ENCODE measurements at places on chromosomes 4 and X.

DNA sequence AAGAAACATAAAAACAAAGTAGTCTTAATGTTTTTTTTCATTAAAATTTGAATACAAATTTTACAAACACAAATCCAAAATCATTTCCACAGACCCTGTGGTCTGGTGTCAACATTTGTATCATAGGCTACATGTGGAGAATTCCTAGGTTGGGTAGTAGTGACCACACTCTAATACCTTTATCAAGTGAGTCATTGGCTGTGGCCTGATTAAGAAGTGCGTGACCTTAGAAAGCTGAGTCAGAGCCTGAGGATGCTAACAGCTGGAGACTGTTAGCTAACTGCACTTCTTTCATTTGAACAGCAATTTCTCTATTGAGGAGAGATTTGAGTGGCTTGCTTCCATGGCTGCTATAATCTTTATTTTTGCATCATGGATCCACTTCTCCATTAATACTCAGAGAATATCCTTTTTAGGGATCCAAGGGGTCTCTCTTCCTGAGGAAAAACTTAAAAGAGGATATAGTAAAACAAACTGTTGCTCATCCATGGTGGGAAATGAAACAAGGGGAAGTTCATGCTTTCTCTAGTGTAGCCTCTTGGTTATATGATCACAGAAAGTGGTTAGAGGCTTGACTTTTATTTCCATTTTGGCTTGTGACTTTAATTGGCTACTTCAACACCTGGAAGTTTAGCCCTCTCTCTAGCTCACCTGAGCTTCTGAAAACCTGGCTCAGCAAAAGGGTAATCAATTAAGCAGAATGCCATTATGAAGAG, 335.8 kb downstream of the PABPC4L start:
- no peak for DNase-seq

- DNase-seq, result no peak
Observed at GRCh38 chr4:82645936-82646565, 84.3 kb upstream of the TMEM150C start.

DNA sequence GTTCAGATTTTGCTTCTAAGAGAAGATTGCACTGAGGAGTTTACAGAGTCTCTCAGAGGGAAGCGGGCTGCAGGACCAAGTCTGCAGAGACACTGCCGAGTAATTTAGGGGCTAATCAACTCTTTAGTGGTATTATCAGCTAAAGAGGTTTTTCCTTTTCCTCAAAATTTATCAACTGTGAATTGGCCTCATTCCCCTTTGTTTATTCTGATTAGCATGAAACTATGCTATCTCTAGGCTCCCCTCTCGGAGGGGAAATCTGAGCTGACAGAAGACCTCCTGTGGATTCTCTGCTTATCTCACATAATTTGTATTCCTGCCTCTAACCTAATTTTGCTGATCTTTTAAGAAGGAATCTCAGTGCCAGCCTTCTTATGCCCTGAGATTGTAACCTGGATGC, 201.0 kb downstream of the DCTD start:
- DNase-seq, result no peak

DNA sequence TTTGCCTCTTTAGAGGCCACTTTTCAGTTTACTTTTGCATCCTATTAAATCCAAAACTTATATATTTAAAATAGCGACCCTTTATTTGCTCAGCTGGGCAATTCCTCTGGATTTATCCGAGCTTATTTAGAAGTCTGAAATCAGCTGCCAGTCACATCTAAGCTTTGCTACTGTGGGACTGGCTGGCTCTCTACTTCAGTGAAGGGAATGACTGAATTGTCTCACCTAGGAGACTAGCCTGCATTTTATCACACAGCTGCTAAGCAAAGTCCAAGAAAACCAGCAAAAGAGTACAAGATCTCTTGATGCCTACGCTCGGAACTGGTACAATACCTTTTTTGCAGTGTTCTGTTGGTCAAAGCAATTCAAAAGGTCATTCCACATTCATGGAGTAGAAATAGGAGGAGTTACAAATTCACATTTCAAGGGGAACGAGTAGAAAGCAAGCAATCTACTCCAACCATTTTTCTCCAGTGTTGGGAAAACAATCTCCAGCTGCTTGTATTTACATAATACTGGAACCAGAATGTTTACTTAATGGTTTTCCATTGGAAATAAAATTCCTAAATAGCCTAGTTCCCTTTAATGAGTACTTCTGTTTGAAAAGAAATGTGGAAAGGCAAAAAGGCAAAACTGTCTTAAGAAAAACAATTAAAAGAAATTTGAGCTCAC, 160.2 kb downstream of the MAGEB5 start:
- no peak for DNase-seq

- no peak for DNase-seq
Observed at GRCh38 chr4:103443324-103443723, 245.2 kb upstream of the CENPE start.

DNA sequence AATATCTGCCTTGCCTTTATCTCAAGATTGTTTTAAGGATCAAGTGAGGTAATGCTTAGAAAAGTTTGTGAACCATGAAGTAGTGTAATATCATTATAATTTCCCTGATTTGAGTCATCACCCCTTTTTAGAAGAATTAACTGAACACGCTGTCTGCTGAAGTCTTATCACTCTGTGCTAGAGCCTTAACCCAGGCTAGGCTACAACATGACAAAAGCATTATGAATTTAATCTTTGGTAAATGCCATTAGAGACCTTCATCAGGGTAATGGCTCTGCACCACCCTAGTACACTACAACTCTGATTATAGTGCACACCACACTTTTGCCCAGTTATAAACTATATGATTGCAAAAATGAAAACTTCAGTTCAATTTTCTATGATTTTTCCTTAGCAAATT, 118.3 kb downstream of the ADGRL3 start:
- no peak for DNase-seq

DNA sequence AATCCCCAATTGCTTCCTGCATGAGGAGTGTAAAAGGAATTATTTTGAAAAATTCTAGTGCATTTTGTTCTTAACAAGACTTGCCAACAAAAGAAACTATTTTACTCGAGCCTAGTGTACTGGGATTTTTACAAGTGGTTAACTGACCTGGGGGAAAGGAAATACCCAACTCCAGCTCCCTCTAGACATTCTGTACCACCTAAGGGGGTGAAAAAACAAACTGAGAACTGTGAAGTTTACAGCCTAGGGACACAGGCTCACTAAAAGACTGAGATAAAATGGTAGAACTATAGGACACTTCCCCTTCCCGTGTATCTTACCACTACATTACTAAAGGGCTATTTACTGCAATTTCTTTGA, 2.6 kb upstream of the ADH5 start:
- DNase-seq, result peak; percentile 11

DNA sequence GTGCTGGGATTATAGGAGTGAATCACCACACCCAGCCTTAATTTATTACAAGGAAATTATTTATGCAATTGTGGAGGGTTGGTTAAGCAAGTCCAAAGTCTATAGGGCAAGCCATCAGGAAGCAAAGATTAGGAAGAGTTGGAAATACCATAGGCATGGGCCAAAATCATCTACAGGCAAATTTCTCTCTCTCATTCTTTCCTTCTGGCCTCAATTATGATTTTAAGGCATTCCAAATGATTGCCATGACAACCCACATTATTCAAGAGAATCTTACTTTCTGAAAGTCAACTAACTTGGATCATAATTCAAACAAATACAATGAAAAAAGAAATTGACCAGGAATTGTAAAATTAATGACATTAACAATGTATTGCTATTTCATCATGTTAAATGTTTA, 400.8 kb downstream of the GPM6A start:
- DNase-seq, result no peak

DNA sequence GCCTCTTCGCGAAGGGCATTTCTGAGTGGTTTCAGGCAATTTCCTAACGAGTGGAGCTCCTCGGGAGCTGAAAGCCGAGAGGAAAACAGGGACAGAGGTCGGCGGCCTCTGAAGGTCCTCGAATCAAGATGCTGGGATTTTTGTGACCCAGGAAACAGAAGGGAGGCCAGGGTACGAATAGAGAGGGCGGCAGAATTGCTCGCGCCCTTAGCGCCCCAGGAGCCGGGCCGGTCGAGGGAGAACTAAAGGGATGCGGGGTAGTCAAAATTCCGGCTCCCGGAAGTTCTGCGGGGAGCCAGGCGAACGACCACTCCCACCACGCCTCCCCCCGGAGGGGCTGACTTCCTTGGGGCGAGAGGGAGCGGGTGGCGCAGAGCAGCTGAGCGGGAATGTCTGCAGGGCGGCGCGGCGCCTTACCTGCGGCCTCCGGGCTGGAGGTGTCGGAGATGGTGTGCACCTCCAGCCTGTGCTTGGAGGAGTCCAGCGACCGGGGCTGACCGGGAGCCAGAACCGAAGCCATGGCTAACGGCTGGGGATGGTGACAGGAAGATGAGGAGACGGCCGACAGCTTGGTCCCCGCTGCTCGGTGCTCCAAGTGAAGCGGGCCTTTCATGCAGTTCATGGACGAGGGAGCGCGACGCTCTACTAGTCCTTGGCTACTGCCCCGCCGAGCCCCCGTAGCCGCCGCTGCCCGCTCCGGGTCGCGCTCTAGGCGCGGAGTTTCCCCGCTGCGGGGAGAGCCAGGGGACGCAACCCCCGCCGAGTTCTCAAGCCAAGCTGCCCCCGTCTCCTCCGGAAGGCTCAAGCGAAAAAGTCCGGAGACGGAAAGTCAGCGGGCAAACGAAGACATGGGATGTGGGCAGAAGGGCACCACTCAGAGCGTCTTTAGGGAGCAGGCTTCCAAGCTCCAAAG, 782 bp downstream of the PITX2 start:
- no peak for DNase-seq

DNA sequence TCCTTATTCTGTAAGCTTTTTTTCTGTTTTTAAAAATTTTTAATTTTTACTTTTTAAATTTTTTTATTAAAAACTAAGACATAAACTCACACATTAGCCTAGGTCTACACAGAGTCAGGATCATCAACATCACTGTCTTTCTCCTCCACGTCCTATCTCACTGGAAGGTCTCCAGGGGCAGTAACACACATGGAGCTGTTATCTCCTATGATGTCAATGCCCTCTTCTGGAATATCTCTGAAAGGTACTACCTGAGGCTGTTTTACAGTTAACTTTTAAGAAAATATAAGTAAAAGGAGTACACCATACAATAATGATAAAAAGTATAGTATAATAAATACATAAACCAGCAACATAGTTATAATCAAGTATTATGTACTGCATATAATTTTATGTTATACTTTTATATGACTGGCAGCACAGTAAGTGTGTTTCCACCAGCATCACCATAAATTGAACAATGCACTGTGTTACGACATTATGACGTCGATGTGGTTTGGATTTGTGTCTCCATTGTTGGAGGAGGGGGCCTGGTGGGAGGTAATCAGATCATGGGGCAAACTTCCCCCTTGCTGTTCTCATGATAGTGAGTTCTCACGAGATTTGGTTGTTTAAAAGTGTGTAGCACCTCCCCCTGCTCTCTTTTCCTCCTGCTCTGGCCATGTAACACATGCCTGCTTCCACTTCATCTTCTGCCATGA, 21.3 kb downstream of the IL15 start:
- no peak for DNase-seq

GRCh38 chr4:177001271-177002175, 208.8 kb upstream of the VEGFC start:
- no peak for DNase-seq

DNA sequence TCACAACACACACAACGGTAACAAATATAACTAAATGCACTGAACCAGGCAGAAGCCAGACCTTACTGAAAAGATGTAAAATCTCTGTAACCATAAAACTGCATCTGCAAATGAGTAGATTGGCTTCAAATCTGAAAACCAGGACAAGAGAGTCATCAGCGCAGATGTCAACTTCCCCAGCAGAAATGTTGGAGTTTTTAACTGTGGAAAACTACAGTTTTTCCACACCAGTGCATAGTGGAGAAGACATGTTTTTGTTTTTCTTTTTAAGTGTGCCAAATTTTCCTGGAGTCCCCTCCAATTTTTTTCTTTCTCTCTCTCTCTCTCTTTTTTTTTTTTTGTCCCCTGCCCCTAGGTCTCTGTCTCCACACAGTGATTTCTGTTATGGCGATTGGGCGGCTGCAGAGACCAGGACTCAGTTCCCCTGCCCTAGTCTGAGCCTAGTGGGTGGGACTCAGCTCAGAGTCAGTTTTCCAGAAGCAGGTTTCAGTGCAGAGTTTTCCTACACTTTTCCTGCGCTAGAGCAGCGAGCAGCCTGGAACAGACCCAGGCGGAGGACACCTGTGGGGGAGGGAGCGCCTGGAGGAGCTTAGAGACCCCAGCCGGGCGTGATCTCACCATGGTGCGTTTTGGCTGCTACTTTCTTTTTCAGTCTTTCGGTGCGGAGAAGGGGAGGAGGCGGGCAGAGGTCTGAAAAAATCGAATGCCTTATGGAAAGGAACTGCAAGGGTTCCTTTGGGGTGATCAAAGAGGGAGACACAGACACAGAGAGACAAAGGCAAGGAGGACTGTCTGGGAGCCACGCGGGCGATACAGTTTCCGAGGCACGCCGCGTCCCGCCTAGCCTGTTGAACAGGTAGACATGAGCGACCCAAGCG, at the start of gene GUCY1A1:
TSS of gene GUCY1A1 (plus strand) at position 505 of the 878 bp plus-strand sequence. CDS start 30,020 bp downstream, outside the sequence.
- DNase-seq, result no peak

DNA sequence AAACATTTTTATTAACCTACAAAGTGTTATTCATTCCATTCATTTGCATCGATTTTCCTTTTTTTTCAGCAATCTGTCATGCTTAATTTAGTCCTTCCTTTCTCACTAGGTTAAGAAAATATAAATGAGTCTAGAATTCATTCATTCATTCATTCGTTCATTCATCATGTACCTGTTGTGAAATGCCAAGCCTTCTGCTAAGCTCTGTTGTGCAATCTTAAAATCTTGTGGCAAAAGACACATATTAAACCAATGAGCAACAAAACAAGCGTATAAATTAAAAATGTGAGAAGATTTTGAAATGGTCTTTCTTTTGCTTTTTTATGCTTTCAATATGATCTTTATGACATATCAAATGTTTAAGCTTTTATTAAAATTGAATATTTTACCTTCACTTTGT, 88.6 kb upstream of the MAD2L1 start:
- DNase-seq, result no peak

- no peak for DNase-seq
Observed at GRCh38 chrX:133970076-133970475, 15.3 kb downstream of the GPC3 start.

DNA sequence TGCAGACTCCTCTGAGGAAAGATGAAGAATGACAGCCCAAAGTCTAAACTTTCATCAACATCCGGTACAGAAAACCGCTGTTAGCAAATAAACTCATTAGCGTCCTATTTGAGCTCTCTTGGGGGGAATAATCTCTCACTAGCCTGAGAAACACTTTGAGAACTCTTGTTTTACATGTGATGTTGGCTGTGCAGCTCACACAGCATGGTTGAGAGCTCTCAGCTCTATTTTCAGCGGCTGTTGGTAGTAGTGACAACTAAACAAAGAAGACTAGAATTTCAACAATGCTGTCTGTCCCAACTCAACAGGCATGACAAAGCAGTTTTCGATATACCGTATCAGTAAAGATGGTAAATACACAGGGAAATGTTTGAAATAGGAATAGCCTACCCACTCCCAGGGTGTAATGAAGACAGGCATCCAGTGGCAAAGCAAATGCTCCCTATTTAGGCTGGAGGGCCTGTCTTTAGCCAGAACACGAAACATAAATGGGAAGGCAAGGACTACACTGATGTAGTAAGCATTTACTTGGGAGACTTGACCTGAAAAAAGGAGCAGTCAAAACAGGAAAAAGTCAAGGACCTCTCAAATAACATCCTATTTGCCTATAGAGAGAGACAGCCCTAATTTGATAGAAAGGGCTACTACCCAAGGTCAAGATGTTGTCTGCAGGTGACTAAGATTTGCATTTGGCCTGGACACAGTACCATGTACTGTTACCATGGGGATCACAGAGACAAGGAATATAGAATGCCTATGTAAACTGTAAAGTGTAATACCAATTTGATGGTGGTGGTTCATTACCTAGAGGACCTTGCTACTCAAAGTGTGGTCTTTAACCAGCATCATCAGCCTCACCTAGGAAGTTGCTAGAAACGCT, 60.4 kb downstream of the PPEF2 start:
- DNase-seq, result no peak

Measured in GM12865 (cell line).